ENCODE measurements at places on chromosomes 7 and 10. TPM values are rescaled to one million over a fixed set of nuclear protein-coding genes. Genes with fewer than 3 reads are reported as not detected.

- DNase-seq = peak; percentile 51
These were observed 313.0 kb downstream of the WDR37 start for GRCh38 chr10:1369197-1369596.

- no peak for DNase-seq
These were observed 59.9 kb downstream of the MAP3K8 start for GRCh38 chr10:30493609-30494530.

BICC1 gene
- total RNA-seq = 2.2 TPM

- no peak for DNase-seq
These were observed 176.8 kb downstream of the COBL start for GRCh38 chr7:51139796-51140195.

DNA sequence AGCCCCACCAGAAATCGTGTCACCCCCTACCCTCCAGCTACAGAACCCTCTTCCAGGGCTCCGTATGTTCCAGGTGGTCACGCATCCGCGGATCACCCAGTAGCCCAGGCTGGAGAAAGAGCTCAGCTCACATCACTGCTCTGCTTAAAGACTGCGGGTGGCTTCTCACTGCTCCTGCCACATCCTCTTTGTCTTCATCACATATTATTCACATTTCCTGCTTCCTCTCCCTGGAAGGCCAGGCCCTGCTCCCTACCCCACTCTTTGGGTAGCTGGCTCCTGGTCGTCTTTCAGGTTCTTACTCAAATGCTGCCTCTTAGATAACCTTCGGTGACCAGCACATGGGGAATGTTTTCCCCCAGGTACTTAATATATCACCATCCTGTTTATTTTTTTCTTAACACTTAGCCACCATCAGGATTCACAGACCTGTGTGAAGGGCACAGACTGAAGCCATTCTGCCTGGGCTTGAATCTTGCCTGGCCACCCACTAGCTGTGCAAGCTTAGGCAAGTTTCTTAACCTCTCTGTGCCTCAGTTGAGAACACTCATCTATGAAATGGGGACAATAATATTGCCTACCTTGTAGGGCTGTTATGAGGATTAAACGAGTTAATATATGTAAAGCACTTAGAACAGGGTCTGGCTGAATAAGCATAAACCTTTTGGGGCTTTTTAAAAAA is 307.8 kb downstream of the PRPF18 start:
- DNase-seq = no peak

All from GM23338 (cell line).